ENCODE measurements at places on chromosomes 5 and 9.

DNA sequence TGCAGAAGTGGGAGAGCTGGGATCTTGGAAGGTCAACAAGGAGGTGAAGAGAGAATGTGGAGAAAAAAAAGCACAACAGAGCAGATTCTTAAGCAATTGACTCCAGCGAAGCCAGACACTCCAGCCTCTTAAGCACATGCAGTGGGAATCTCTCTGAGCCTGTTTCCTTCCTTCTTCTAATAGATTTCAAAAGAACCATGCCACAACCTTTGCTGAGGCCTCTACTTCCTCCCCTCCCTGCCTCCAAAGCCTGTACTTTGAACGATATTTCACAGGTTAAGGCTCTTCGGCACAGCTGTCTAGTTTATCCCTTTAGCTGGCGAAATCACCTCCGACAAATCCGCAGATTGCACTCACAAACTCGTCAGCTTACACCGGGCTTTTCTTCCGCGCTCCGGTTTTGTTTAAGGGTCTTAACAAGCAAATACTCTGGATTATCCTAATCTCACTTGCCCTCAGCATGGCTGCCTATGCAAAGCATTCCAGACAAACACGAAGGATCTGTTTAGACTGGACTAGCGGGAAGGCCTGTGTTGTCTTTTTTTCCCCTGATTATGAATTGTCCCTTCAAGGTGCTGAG lies 211.6 kb upstream of the PANK3 start:
- no peak for DNase-seq

GRCh38 chr5:126115059-126115629 lies 308.1 kb upstream of the GRAMD2B start:
- DNase-seq = no peak

DNA sequence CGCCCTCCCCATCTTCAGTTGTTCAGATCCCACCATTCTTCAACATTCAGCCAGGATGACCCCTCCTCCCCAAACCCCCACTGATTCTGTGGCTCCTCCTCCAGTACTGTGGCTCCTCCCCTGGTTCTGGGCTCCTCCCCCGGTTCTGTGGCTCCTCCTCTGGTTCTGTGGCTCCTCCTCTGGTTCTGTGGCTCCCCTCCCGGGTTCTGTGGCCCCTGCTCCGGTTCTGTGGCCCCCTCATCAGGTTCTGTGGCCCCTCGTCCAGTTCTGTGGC lies 32.8 kb downstream of the C5orf15 start:
- no peak for DNase-seq

DNA sequence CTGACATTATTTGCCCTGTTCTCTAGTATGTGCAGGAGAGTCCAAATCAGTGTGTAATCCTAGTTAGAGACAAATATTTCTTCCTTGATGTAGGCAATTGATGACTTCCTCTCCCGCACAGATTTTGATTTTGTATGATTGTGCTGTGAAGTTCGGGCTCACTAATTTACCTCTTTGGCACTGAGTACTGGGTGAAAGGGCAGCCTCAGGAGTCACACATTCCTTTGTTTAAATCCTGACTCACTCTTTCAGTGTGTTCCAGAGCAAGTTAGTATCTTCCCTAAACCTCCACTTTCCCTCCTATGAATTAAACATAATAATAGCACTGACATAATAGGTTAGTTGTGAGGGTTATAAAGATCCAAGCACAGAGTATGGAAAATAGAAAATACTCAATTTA lies 269.7 kb downstream of the ISL1 start:
- no peak for DNase-seq

- DNase-seq = no peak
These were observed 627.7 kb downstream of the CCDC171 start for GRCh38 chr9:16180546-16180945.

DNA sequence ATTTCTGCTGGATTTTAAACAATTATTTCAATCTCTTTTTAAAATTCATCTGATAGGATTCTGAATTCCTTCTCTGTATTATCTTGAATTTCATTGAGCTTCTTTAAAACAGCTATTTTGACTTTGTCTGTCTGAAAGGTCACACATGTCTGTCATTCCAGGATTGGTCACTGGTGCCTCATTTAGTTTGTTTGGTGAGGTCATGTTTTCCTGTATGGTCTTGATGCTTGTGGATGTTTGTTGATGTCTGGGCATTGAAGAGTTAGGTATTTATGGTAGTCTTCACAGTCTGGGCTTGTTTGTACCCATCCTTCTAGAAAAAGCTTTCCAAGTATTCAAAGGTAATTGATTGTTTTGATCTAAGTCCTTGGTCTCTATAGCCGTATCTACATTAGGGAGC lies 39.1 kb downstream of the DENND4C start:
- DNase-seq = no peak

- peak; percentile 93 for DNase-seq
These were observed 9.0 kb downstream of the PRRC2B start for GRCh38 chr9:131402738-131403492.

DNA sequence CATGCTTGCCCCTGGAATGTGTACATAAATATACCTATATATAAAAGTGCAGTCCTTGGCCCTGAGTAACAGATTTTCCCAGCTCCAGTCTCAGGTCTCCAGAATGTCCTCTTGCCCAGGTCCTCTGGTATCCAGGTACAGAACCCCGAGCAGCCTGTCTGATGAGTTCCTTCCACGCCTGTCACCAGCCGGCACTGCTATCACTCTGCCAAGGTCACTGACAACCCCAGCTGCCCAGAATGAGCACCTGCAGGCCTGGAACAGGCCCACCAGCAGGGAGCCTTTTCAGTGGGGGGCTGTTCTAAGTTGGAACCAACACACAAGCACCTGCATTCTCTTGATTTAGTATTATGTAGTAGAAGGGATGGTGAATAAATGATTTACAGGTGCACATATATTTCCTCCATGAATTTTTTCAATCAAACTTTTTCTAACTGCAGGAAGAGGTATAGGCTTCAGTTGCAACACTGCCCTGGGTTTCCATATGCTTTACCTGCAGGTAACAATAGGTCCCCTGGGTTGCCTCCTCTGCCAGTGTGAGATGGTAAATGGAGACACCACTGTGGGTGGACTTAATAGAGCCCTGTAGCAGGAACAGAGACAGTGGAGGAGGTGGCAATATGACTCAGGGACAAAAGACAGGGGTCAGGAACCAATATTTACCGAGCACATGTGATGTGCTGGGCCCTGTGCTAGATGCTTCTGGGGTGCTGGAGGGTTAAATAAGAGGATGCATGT lies 291.9 kb downstream of the SPOCK1 start:
- DNase-seq = no peak

DNA sequence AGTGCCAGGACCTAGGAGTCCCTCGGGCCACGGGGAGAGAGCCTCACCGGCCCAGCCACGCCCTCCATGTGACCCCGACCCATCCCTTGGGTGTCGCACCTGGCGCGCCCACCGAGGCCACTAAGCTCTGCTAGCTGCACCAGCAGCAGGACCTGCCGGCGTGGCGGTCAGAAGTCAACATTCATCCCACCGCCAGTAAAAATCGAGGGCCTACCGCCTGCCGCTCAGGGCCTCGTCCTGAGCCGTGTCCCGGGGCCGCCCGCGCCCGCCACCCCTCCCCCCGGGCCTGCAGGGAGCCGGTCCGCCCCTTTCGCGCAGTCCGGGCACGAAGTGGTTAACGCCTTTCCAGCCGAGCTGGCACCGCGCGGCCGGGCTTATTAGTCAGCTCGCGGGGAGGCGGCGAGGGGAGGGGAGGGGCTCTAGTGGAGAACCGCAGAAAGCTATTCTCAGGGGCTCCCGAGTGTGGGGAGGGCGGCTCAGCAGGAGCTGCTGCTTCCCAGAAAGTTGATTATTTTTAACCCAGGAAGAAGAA lies 124.4 kb downstream of the C9orf50 start:
- DNase-seq = peak; percentile 98

DNA sequence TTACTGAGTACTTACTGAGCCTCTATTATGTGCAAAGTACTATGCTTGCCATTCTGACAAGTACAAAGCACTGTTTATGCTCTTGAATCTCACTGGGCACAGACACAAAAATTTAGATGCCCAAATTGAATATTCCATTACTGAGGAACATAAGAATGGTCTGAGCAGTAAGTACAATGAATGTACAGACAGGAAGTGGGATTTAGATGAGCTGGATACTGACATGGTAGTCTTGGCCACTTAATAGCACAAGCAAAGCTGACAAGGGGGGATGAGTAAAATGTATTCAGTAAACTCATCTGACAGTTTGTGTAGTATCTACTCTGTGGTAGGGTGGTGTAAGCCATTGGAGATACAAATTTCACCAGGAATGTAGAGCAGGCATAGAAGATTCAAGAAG lies 132.4 kb downstream of the EFNA5 start:
- DNase-seq = no peak

- DNase-seq = no peak
These were observed 52.6 kb downstream of the ABCA1 start for GRCh38 chr9:104875320-104875719.

DNA sequence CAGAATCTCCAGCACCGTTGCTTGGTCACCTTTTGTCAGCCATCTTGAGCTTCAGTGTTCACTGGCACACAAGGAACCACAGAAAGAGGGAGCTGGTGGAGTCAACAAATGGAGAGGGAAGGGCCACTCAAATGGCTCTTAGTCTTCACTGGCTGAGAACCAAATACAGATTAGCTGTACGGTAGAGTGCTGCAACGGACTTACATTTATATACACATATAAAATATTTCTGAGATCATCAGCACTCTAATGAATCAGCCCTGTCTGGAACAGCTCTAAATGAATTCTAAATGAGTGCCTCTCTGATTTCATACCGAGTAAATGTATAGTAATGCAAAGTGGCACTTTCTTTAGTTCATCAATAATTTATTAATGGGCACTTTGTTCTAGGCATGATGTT lies 24.8 kb downstream of the KCTD16 start:
- no peak for DNase-seq

DNA sequence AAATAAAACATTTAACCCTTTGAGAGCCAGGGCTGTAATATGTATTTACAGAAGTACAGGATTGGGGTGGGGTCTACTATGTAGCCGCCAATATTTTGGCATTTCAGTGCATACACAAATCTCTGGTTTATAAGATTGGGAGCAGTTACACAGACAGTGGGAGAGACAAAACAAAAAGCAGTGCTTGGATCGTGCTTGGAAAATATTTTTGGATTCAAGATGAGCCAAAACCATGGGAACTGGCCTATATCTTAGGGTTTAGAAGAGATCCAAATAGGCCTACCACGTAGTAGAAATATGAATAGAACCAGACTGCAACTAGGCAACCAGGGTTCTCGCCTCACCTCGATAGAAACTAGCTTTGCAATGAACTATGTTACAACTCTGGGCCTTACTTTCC lies 169.6 kb downstream of the SLC12A2 start:
- DNase-seq = no peak

GRCh38 chr5:105924366-105924765 lies 1746.4 kb downstream of the EFNA5 start:
- no peak for DNase-seq

DNA sequence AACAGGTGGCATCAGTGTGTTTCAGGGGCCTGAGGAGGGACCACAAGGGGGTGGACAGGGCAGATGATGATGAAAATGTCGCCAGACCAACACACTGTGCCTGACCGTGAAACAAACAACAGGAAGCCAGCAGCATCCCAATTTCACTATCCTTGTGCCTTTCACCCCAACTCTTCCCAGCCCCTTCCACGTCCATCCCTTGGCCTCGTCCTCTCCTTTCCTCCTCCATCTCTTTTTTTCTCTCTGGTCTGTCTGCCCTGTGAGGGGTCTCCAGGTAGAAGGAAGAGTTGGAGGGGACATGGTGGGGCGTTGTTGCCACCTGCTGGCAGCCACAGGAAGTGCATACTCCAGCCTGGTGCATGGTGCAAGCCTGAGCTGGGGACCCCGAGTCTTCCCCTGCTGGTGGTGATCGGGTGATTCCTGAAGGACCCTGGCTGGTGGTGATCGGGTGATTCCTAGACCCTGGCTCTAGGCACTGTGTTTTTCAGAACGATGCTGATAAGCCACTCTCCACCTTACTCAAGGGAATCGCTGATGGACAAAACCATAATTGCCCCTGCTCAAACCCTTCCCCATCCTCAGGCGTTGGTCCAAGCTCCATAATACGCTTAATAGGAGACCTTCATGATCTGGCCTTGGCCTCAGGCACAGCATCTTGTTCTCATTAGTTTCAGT lies 21.7 kb upstream of the NSD1 start:
- no peak for DNase-seq

- no peak for DNase-seq
These were observed 190.1 kb upstream of the MEF2C start for GRCh38 chr5:89072842-89073672.

DNA sequence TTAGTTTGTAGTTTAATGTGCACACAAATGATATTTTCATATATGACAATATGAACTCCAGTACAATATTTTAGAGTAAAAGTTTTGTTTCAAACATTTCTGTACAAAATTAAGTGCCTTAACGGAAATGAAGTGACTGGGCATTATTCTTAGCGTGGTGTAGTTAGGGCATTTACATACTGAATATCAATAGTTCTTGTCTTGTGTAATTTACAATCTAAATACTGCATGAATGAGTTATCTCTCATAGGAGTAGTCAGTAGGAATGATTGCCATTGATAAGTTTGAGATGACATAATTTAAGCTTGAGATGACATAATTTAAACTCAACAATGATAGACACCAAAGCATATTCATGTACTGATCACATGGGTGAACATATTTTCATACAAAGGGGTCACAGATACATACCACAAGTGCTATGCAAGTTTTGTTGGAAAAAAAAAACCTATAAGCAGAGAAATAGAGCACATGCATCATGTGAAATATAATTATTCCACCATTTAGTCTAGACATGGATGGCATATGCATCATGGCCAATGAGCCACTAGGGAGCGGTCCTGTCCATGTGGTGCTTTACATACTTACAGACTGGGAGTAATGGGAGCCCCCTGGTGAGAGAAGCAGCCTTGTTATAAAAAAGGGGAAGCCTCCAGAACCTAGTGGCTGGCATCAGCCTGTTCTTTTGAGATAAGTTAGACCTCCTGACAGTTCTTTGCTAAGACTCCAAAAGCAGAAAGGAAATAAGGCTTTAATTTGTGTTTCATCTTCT lies 1523.9 kb downstream of the MAT2B start:
- DNase-seq = no peak

- no peak for DNase-seq
These were observed 1007.8 kb upstream of the WWC1 start for GRCh38 chr5:167283691-167284090.

- no peak for DNase-seq
These were observed 7.6 kb downstream of the PTCH1 start for GRCh38 chr9:95508968-95509850.

Measured in mesenteric fat pad (tissue), 1 donor.